Omental fat pad (tissue), 4 donors: ENCODE measurements at places on chromosomes 12 and 14.

- no peak for DNase-seq
Observed at GRCh38 chr12:119060847-119061796, 79.8 kb downstream of the SRRM4 start.

GRCh38 chr12:91037276-91037675 is 20.5 kb downstream of the KERA start:
- no peak for DNase-seq

- no peak for DNase-seq
Observed at GRCh38 chr14:33406766-33407165, 468.1 kb downstream of the NPAS3 start.

DNA sequence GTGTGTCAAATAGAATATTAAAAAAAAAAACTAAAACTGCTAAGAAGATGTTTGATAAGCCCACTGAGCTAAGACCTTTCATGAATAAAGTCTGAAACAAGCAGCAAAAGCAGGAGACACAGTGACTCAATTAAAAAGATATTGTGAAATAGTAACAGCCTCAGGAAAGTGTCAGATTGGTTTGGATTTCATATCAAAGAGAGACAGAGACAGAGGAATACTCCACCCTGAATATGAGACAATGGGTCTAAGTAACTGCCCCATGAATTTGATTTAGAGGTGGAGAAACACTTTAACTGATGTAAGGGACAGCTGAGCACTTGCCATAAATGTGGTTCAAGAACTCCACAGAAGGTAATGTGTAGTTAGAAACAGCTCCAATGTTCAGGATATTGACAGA is 277.9 kb upstream of the FOXG1 start:
- no peak for DNase-seq

GRCh38 chr14:72723858-72724530 is 169.9 kb downstream of the DPF3 start:
- DNase-seq = no peak

DNA sequence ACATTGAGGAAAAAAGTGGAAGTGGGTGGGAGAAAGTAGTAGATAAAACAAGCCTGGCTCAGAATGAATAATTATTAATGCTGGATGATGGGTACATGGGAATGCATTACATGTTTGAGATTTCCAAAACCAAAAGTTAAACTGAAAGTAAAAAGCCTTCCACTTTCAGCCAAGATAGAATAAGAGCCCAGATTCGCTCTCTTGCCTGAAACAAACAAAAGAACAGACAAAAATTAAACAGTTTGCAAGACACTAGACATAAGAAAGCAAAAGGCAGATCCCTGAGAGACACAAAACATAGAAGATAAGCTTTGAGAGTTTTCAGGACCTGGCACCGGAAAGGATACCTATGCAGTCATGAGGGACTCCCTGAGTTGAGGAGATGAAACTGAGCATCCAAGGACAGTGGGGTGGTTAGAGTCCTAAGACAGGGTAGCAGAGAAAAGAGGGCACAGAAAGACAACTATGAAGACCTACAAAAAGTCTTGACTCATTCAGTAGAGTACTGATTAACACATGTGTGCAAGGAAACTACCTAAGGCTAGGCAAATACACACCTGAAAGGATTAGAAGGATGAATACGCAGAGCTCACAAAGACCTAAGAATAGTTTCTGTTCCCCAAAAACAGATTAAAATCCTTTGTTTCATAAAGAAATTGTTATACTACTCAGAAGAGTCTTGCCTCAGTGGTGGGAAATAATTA is 54.1 kb downstream of the CEP83 start:
- no peak for DNase-seq

- DNase-seq = no peak
Observed at GRCh38 chr12:98343002-98343567, 172.3 kb upstream of the TMPO start.

DNA sequence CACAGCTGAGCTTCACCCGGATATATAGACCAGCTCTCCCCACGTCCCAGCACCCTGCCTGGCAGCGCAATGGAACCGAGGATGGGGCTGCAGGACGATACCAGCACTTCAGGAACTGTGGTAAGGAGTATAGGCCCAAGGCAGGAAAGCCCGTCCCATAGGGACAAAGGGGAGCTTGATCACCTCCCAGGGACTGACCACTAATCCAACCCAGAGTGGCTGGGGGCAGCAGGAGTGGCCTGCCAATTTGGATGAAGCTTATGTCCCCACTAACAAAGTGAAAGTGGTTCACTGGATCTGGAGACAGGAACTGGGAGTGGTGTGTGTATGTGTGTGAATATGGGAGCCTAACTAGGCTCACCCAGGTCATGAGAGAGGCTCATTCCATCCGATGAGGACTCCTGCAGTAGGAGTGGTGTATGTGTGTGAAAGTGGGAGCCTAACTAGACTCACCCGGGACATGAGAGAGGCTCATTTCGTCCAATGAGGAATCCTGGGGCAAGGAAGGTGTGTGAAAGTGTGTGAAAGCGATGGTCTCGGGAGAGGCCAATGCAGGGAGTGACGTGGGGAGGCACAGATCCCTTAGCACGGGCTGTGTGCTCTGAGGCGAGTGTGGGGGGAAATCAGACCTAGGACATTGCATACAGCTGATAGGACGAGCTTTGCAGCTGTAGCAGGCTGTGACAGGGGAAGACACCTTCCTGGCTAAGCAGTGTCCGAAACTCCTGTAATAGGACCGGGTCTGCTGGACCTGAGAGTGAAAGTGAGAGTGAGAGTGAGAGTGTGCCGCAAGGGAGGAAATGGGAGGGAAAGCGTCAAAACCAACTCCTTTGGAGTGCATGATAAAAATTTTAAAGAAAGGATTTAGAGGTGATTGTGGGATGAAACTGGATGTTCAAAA is 25.7 kb downstream of the KLRK1 start:
- no peak for DNase-seq

DNA sequence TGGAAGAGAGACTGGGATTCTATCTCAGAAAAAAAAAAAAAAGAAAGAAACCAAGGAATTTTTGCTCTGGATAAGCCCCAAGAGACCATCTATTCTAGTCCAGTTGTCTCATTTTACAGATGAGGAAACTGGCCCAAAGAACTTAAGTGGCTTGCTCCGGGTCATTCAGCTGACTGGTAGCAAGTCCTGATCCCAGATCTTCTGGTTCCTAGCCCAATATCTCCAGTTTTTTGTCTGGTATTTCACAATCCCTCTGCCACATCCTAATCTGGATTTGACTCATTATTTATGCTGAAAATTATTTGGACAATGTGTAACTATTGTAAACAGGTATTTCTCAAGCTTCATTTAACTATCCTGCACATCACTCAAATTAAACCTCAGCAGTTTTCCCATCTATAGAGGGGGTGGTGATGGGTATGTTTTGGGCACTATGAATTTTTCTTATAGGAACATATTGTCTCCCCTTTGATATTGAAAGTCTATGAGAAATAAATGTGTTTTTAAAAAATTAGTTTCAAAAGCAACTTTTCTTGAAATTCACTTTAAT is 43.4 kb downstream of the PPP2R5E start:
- DNase-seq = no peak

GRCh38 chr14:91125271-91125660 is 11.4 kb downstream of the DGLUCY start:
- DNase-seq = no peak

DNA sequence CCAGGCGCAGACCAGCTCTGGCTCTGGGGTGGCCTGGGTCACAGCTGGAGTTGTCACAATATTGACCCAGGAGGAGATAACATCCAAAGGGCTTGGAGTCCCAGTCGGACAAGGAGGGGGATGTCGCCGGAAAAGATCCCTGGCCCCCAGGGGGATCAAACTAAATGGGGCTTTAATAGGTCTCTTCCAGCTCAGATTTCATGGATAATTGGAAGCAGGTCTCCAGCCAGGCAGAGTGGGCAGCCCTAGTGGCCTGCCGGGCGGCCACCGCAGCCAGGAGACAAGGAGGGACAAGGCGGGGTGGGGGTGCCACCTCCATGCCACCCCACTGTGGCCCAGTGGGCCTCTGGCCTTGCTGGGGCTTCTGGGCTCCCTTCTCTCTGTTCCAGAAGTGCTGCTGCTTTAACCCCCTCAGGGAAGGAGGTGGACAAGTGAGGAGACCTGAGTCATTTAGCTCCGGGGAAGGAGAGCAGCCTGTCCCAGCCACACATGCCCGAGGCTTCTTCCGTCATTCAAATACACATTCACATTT is 23.1 kb upstream of the PGF start:
- no peak for DNase-seq

DNA sequence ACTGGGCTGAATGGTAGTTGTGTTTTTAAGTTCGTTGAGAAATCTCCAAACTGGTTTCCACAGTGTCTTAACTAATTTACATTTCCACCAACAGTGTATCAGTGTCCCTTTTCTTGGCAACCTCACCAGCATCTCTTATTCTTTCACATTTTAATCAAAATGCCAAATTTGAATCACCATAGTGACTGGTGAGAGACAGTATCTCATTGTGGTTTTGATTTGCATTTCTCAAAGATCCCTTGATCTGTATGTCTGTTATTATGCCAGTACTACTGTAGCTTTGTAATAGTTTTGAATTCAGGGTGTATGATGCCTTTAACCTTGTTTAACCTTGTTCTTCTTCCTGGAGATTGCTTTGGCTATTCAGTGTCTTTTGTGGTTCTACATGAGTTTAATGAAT is 2.2 kb upstream of the EIF2S3B start:
- DNase-seq = no peak

DNA sequence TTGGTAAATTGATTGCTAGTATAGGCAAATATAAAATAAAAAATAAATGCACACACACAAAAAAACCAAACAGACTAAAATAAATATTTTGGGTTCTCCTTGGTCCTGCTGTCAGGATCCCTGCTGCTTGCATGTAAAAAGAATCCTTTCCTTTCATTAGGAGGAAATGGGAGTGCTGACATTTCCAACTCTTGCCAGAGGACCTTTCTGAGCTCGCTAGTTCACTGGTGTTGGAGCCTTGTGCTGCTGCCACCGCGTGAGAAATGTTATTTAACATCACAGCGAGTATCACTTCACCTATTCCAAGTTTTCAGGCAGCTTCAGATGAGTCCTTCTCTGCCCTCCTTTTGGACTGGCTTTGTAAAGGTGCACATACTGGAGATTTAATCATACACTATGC is 358.9 kb downstream of the NPAS3 start:
- DNase-seq = no peak

GRCh38 chr12:96395236-96395635 is 5.0 kb downstream of the CDK17 start:
- no peak for DNase-seq

DNA sequence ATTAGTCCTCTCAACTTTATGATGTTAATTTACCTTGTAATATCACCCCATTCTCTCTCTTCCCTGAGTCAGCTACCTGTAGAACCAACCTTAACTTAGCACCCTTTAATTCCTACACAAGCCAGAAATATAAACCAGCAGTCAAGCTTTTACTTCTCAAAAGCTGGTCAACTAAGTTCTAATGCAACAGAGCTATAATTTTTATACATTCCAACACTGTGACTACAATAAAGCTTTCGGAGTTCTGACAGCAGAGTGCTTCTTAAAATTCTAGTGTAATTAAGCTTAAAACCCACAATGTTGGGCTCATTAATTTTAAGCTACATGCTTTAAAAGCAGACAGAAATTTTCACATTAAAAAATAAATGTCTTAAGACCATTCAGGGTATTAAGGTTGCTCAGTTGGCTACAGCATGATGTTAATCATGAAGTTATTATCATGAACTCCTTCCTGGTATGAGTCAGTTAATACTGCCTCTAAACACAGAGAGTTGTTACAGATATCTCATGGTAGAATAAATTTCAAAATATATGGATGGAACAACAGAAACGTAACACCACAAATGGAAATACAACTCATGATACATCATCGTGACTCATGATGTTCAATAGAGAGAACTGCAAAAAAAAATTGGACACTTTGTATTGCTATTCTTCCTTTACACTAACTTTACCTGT is 126.7 kb downstream of the EPS8 start:
- DNase-seq = no peak

DNA sequence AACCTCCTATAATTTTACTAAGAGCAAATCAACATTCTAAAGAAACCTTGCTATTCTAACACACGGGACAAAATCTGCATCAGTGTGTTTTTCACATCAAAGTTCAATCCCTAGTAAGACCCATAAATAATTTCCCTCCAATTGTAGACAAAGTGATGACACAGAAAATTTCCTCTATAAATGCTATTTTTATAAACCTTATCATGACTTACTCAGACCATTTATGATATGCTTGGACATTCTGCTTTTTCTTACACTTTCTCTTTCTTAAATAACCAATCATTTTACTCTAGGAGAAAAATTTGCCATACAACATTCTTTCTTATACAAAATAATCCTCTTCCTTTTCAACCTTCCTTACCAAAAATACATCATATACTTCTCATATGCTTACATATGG is 67.0 kb downstream of the SDR9C7 start:
- DNase-seq = no peak
